ENCODE measurements at places on chromosomes 2 and 18.

- no peak overlapping the region for H3K4me3 ChIP-seq
- H3K4me1 ChIP-seq, result peaks cover 14% of the 10 kb centered on the region
- DNase-seq, result no peak
- no peak overlapping the region for H3K27ac ChIP-seq
These were observed 3.6 kb downstream of the IGFBP2 start for GRCh38 chr2:216636551-216637450.

DNA sequence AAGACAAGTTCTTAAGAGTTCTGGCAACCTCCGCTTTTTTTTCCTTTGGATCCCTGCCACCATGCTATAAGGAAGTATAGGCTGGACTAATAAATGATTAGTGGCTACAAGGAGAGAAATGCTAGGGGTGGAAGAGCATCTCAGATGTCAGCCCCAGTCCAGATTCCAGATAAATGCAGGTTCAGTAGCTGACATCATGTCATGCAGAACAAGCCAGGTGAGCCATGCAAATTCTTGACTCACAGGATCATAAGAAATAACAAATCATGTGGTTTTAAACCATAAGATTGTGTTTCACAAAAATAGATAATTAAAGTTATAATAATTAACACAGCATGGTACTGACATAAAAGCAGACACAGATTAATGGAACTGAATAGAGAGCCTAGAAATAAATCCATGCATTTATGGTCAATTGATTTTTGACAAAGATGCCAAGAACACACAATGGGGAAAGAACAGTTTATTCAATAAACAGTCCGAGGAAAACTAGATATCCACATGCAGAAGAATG is 152.9 kb upstream of the SESTD1 start:
- H3K4me1 ChIP-seq, result no peaks in the 10 kb centered on the region
- H3K4me3 ChIP-seq, result no peak overlapping the region
- H3K27me3 ChIP-seq, result peaks cover 15% of the 10 kb centered on the region
- H3K36me3 ChIP-seq, result no peaks in the 10 kb centered on the region
- DNase-seq, result no peak
- no peak overlapping the region for H3K27ac ChIP-seq

- H3K36me3 ChIP-seq, result no peaks in the 10 kb centered on the region
- no peak for DNase-seq
- peaks cover 47% of the 10 kb centered on the region for H3K27me3 ChIP-seq
- no peaks in the 10 kb centered on the region for H3K4me1 ChIP-seq
These were observed 190.6 kb upstream of the SPRED2 start for GRCh38 chr2:65622951-65623535.

- no peak overlapping the region for H3K4me3 ChIP-seq
- H3K4me1 ChIP-seq, result peaks cover 25% of the 10 kb centered on the region
- H3K36me3 ChIP-seq, result peaks cover 2% of the 10 kb centered on the region
- peaks cover 69% of the 10 kb centered on the region for H3K27me3 ChIP-seq
These were observed 97.9 kb downstream of the SH3BP4 start for GRCh38 chr2:235049719-235050118.

DNA sequence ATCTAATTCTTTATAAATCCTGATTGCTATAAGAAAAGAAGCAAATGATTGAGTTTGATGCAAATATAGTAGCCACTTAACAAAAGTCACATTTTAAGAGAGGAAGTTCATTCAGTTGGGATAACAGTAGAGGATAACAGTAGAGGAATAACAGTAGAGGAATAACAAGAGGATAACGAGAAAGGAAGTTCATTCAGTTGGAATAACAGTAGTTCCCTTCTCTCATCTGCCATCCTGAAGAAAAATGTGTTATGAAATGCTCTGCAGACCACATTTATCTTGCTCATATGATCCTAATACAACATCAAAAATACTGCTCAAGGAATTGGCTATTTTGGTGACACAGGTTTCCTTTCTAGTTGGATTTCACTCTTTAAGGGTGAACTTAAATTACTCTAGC is 105.3 kb upstream of the UNC80 start:
- H3K4me1 ChIP-seq, result no peaks in the 10 kb centered on the region
- no peak overlapping the region for H3K27ac ChIP-seq
- DNase-seq, result no peak
- H3K36me3 ChIP-seq, result no peaks in the 10 kb centered on the region
- H3K27me3 ChIP-seq, result no peaks in the 10 kb centered on the region

- H3K4me3 ChIP-seq, result no peak overlapping the region
- no peaks in the 10 kb centered on the region for H3K36me3 ChIP-seq
- peaks cover 14% of the 10 kb centered on the region for H3K4me1 ChIP-seq
- no peak for DNase-seq
- no peaks in the 10 kb centered on the region for H3K27me3 ChIP-seq
These were observed 50.6 kb downstream of the PSMD14 start for GRCh38 chr2:161358838-161359237.

GRCh38 chr18:79786786-79787526 is 10.8 kb upstream of the KCNG2 start:
- H3K36me3 ChIP-seq, result peaks cover 1% of the 10 kb centered on the region
- H3K27ac ChIP-seq, result no peak overlapping the region
- peaks cover 7% of the 10 kb centered on the region for H3K4me1 ChIP-seq
- H3K4me3 ChIP-seq, result no peak overlapping the region
- H3K27me3 ChIP-seq, result peaks cover 55% of the 10 kb centered on the region

GRCh38 chr18:10139783-10140410 is 226.1 kb downstream of the VAPA start:
- no peak for DNase-seq
- H3K4me3 ChIP-seq, result no peak overlapping the region
- H3K27ac ChIP-seq, result no peak overlapping the region

GRCh38 chr2:168814046-168814445 is 11.6 kb downstream of the NOSTRIN start:
- H3K27me3 ChIP-seq, result peaks cover 3% of the 10 kb centered on the region
- no peak overlapping the region for H3K27ac ChIP-seq
- no peaks in the 10 kb centered on the region for H3K4me1 ChIP-seq
- no peak for DNase-seq

- no peak for DNase-seq
- H3K4me1 ChIP-seq, result no peaks in the 10 kb centered on the region
- H3K36me3 ChIP-seq, result no peaks in the 10 kb centered on the region
- H3K27ac ChIP-seq, result no peak overlapping the region
- H3K4me3 ChIP-seq, result no peak overlapping the region
- peaks cover 11% of the 10 kb centered on the region for H3K27me3 ChIP-seq
These were observed 128.5 kb downstream of the QPCT start for GRCh38 chr2:37472959-37473358.
